Retina (tissue), 1 donor: ENCODE measurements at places on chromosomes 1 and 21.
A peak's percentile ranks its signal among the peaks of the same experiment; 100 is the strongest.

GRCh38 chr1:227058321-227058751 is 118.2 kb downstream of the COQ8A start:
- DNase-seq: no peak

DNA sequence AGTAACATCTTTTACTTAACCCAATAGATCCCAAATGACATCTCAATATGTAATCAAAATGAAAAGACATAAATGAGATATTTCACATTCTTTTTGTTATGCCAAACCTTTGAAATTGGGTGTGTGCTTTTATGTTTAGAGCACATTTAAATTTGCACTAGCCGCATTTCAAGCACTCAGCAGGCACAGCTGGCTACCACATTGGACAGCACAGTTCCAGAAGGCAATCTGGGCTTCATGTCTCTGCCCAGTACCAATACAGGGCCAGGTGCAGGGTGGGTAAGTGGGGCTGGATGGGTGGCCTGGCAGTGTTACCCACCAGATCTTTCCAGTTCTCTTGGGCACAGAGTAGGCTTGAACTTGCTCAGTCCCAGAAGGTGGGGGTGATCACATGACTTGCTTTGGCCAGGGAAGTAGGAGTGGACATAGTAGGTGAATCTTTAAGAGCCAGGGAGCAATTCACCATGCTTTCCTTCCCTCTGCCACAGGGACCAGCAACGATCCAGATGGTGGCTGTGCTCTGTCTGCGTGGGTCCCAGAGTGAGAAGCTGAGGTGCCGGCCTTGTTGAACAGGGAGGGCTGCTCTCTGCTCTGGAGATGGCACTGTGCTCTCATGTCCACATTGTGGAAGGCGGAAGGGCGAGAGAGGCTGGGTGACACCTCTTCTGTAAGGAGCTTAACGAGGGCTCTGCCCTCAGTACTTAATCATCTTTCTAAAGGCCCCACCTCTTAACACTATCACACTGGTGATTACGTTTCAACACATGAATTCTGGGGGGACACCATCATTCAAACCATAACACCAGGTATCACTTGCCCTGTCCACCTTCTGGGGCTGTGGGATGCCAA is 261.4 kb downstream of the GRIK3 start:
- no peak for DNase-seq

DNA sequence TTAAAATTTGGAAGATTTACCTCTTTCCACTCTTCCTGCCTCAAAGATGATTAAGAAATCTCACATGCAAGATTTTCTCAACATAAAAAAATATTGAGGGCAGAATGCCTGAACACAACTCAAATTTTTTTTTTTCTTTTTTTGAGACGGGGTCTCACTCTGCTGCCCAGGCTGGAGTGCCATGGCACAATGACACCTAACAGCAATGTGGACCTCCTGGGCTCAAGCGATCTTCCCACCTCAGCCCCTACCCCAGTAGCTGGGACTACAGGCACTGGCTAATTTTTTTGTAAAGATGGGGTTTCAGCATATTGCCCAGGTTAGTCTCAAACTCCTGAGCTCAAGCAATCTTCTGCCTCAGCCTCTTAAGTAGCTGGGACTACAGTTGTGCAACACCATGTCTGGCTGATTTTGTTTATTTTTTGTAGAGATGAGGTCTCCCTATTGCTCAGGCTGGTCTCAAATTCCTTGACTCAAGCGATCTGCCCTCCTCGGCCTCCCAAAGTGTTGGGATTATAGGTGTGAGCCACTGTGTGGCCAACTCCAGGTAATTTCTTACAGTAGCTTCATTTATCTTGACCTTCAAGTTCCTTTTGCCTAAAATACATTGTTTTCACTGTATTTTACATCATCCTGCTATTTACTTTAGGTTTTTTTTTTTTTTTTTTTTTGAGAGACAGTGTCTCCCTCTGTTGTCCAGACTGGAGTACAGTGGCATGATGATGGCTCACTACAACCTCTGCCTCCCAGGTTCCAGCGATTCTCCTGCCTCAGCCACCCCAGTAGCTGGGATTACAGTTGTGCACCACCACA is 10.4 kb downstream of the NUCKS1 start:
- DNase-seq: no peak

DNA sequence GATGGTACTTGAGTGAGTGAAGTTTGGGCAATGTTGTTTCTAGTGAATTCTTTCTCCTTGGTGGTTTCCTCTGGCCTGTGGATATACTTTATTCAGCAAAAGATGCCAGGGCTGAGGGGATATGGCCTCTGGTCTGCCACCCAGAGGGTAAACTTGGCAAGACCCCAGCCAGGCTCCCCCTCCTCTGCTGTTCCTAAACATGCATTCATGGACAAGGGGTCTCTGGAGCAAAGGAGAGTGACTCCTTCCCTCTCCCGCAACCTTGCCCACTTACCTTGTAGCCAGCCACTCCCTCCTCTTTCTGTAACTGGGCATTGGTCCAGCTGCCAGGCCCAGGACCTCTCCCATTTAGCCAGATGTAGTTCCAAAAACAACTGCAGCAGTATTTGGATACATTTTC is 43.8 kb downstream of the RUNX3 start:
- no peak for DNase-seq

- DNase-seq: no peak
These were observed at the start of gene MNDA for GRCh38 chr1:158830904-158831507. MNDA (plus strand) TSS chr1:158831351; CDS start chr1:158842154, 10,803 bp downstream.

- DNase-seq: peak; percentile 35
These were observed 13.0 kb downstream of the IFI6 start for GRCh38 chr1:27658951-27659496.

GRCh38 chr1:107016376-107016978 is 40.0 kb upstream of the PRMT6 start:
- DNase-seq: no peak

GRCh38 chr1:154626456-154627256 is 18.7 kb upstream of the ADAR start:
- no peak for DNase-seq

GRCh38 chr1:157141212-157141855 is 3.1 kb upstream of the ETV3 start:
- DNase-seq: no peak

- no peak for DNase-seq
These were observed 2.9 kb downstream of the GFI1 start for GRCh38 chr1:92483610-92484471.

- DNase-seq: no peak
These were observed 91.6 kb downstream of the CD247 start for GRCh38 chr1:167426716-167427115.

DNA sequence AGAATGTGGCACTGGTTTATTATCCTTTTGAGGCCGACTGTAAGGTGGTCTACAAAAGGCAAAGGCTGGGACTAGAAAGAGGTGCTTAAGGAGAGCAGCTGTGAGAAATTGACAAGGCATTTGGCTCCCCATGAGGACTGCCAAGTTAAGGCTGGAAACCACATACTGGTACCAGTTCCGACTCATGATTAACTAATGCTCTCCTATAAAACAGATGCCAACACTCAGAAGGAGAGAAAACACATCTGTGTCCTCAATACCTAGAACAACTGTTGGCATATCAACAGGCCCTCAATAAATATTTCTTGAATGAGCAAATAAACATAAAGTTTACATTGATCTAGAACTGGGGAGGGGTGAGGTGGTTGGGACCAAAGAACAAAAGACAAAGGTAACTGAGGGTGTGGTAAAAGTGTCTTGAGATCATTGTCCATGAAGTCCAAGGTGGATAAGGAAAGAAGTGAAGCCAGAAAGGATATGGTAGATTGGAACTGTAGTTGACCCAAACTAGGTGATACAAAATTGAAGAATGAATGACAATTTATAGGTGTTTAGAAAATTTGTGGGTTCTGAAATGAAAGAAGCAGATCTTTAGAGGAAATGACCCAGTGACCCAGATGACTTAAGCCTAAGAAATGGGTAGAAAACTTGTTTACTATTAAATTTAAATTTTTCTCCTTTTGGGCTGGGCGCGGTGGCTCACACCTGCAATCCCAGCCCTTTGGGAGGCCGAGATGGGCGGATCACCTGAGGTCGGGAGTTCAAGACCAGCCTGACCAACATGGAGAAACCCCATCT is 16.9 kb upstream of the MCL1 start:
- no peak for DNase-seq

DNA sequence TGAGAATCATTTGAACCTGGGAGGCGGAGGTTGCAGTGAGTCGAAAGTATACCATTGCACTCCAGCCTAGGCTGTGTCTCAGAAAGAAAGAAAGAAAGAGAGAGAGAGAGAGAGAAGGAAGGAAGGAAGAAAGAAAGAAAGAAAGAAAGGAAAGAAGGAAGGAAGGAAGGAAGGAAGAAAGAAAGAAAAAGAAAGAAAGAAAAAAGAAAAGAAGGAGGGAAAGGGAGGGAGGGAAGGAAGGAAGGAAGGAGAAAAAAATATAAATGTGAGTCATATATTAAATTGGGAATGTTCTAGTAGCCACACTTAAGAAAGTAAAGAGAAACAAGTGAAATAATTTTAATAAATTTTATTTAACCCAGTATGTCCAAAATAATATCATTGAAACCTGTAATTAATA is 16.7 kb upstream of the CITED4 start:
- DNase-seq: no peak
